Right ventricle myocardium superior (tissue), 1 donor: ENCODE measurements at places on chromosomes 11 and 22. TPM values are rescaled to one million over a fixed set of nuclear protein-coding genes. Genes with fewer than 3 reads are reported as not detected.

GRCh38 chr11:110367571-110367970 lies 62.2 kb upstream of the FDX1 start:
- DNase-seq, result no peak

DNA sequence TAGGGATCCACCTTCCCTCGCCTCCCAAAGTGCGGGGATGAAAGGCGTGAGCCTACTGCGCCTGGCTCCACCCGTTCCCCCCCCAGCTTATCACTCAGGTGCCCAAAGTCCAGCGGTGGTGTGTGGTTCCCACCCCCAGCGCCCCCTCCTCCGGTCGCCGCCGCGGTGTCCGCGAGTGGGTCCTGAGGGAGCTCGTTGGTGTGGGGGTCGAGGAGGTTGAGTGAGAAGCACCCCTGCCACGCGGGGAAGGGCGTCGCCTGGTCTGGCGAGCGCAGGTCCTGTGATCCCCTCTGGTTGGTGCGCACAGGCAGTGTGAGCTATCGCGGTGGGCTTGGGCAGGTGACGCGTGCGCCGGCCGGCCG lies 3900.6 kb upstream of the OR11H1 start:
- no peak for DNase-seq

GRCh38 chr11:106409222-106409621 lies 331.8 kb downstream of the AASDHPPT start:
- no peak for DNase-seq

- DNase-seq, result no peak
Observed at GRCh38 chr11:118175993-118176777, at the start of gene SCN2B. Gene SCN2B, minus strand, starts transcription at chr11:118176639. Its CDS starts 208 bp downstream, at chr11:118176431.

DNA sequence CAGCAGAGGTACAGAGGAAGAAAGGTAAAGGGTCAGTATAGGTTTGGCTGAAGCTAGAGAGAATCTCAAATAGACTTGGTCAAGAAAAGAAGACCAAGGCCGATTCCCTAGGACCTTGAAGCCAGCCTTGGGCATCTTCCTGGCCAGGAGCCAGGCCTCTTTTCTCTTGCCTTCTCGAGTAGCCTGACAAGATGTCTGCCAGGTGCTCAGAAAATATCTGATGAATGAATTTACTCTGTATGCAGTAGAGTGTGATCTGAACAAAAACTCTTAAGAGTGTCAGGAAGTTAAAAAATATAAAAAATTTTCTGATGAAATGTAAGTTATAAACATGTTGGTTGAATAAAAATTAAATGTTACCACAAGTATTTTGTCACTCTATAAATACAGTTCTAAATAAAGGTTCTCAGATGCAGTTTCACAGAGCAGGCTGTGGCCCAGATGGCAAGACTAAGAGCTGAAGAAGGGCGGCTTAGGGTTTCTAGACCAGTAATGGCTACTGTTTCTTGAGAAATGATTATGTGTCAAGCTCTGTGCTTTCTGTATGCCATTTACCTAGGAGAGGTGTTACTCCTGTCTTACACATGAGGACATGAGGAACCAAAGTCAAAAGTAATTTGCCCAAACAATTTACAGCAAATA lies 98.1 kb downstream of the ATXN10 start:
- no peak for DNase-seq

The CST6 gene
- not detected for total RNA-seq

The CHADL gene
- total RNA-seq, result 22.6 TPM

The MAPK8IP1 gene
- total RNA-seq, result 4.5 TPM

The TESMIN gene
- 0.46 TPM for total RNA-seq

The SGSM1 gene
- total RNA-seq, result 9.2 TPM

The GRIK4 gene
- 0.11 TPM for total RNA-seq

The APOL5 gene
- total RNA-seq, result not detected
